Lung microvascular endothelial cell (primary cell): ENCODE measurements at places on chromosomes 3 and 15. TPM values are rescaled to one million over a fixed set of nuclear protein-coding genes. Genes with fewer than 3 reads are reported as not detected.
A peak's percentile ranks its signal among the peaks of the same experiment; 100 is the strongest.

GRCh38 chr3:135272026-135272669 lies 477.1 kb downstream of the EPHB1 start:
- DNase-seq: no peak

GRCh38 chr3:64830681-64831080 lies 142.9 kb upstream of the ADAMTS9 start:
- DNase-seq: no peak

DNA sequence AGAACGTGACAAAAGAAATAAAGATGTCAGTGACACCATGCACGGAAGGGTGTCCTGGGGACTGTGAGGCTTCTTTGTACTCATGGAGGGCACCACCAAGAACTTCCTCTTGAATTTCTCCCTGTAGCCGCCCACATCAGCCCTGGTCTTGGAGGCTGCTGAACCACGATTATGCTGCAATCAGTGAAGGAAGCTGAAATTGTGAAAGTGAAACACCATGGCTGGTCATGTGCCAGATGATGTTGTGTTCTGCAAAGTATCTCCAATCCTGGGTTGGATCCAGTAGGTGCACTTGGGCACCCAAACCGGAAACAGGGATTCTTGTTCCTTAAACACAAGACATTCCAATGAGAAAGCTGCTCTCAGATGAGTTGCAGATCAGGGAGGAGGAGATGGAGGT lies 104.4 kb upstream of the GOLGA6L6 start:
- DNase-seq: no peak

The NEK11 gene
- 1.1 and 2.0 TPM in 2 replicates for total RNA-seq

DNA sequence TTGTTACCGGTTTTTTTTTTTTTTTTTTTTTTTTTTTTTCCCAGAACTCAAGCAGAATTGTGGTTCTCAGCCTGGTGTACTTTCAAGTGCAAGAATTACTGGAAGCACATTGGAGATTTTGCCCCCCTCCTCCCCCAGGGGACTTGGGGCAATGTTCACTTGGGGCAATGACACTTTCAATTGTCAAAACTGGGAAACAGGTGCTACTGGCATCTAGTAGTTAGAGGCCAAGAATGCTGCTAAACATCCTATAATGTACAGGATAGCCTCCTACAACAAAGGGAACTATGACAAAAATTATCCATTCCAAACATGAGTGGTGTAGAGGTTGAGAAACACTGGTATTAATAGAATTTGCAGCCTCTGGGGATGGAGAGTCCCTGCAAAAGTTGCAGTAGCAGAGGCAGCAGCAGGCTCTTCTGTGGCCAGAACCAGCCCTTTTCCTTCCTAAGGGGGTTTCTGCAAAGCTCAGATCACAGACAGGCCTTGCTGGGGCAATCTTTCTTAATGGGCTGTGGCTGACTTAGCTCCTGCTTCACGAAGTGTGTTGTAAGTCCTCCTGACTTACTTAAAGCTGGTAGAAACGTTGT lies 144.3 kb upstream of the MRPS22 start:
- peak; percentile 17 for DNase-seq

The ARGFX gene
- total RNA-seq: not detected in 2 replicates

DNA sequence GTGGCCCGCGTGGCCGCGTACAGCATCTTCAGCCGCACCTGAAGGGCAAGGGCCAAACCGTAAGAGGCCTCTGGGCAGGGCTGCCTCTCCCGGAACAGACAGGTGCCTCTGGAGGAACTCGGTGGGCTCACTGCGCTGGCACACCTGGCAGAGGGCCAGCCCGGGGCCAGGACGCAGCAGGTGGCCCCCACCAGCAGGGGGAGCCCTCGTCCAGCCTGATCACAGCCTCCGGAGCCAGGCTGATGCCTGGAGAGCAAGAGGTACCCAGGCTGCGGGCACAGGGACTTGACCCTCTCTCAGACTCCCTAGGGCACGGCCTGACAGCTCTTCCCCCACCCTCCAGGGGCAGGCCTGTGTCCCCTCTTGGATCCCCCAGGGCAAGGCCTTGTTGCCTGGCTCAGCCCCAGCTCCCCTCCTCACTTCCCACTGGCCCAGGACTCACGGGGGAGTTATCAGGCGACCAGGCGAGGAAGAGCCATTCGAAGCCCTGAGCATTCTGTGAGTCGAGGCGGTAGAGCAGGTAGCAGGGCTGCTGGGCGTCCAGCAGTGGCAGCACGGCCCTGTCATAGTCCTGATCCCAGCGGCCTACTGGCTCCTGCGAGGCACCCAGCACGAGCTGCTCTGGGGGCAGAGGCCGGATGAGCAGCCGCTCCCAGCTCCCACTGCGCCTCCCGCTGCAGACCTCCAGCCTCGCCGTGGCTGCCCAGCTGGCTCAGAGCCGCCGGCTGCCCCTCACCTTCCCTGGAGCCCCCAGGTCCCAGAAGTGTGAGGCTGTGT lies 6.2 kb upstream of the TLR9 start:
- peak; percentile 62 for DNase-seq

The GPR87 gene
- not detected in 2 replicates for total RNA-seq

DNA sequence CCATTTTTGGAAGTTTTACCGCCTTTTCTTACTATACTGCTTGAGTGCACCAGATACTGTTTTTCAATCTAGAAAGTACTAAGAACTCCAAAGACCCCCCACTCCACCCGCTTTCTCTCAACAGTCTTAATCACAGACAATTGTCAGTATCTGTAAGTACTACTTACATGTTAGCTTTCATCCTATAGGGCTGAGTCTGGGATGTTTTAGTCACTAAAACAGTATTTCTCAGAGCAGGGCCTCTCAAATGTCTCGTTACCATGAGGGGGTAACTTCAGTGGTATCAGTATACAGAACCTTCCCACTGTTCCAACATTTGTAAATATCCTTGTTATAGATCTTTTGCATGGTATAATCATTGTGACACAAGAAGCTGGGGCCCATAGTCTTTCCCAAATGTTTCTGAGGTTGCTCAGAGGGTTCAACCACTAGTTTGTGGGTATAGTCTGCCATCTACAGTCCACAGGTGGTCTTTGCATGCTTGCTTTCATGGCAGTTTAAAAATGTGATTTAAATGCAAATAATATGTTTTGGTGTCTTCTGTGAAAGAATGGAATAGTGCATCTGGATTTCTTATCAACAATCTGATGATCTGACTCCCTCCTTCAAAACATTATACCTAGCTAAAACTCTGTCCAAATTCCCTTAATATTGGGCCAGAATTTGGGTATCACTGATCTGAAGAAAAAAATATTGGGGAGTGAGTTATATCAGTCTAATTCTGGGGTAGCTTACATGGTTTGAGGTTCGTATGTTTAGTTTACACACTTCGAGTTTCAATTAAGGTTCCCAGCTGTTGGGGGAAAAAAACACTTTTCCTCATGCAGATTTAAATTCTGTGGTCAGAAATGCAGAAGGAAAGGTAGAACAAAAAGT lies 18.0 kb upstream of the DNAJC13 start:
- DNase-seq: peak; percentile 71

- DNase-seq: no peak
Observed at GRCh38 chr15:72994534-72995177, 57.6 kb upstream of the NEO1 start.

The AGTR1 gene
- total RNA-seq: not detected in 2 replicates

- DNase-seq: no peak
Observed at GRCh38 chr3:73608456-73609314, 16.1 kb downstream of the PDZRN3 start.

DNA sequence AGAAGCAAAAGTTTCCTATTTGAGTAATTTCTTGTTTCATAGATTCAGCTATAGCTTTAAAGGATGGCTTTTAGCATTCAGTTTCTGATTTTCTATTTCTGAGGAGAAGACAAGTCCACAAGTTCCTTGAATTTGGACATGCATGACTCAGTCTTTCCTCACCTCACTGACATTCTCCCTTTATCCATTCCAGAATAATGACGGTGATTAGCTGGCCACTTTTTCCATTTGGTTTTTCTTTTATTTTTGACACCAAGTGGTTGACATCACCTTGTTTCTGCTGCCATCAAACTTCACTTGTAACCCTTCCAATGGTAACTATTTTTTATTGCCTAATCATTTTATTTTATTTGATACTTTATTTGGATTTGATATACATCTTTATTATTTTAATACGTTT lies 404.4 kb upstream of the KCNMB2 start:
- DNase-seq: no peak

The SKOR1 gene
- under 0.01 TPM in 2 replicates for total RNA-seq

- peak; percentile 72 for DNase-seq
Observed at GRCh38 chr3:99808163-99808794, 9.4 kb upstream of the CMSS1 start.

The GABRR3 gene
- total RNA-seq: not detected in 2 replicates
